ENCODE measurements at places on chromosomes 11 and 22.

DNA sequence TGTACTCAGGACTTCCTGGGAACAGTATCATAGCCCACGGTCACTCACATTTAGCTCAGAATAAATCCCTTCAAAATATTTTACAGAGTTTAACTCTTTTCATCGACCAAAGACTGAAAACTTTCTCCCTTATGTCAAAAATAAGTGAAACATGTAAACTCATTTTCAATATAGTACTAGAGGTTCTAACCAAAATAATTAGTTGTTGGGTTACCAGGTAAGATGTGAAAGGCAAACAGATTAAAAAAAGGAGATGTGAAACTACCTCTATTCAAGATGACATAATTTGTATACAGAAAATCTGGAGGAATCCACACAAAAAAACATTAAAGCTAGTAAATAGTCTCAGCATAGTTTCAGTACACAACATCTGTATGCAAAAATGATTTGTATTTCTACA lies 20.3 kb downstream of the XKR3 start:
- no peak for DNase-seq

GRCh38 chr22:28116219-28116673 lies 197.2 kb upstream of the PITPNB start:
- DNase-seq: peak; percentile 93

DNA sequence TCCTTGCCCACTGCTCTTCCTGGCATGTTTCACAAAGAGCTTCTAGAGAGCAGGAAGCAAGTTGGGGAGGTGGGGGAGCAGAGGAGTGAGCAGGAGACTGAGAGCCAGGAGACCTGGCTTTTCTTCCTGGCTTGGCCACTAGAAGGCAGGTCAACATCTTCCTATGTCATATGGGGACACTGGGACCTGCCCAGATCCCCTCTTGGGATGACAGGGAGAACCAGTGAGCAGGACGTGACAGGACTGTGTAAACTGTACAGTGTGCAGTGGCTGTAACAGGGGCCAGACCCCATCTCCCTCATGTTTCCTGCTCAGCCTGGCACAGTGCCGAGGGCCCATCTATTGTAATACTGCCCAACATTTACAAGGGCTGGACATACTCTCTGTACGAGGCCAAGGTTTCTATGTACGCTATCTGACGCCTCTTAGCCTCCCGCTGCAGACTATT lies 29.4 kb downstream of the GDPD5 start:
- no peak for DNase-seq

- peak; percentile 95 for DNase-seq
These were observed at the start of gene LDHA for GRCh38 chr11:18394275-18394927. Gene LDHA, plus strand, starts transcription at chr11:18394563. Its CDS starts 2,280 bp downstream, at chr11:18396843.

DNA sequence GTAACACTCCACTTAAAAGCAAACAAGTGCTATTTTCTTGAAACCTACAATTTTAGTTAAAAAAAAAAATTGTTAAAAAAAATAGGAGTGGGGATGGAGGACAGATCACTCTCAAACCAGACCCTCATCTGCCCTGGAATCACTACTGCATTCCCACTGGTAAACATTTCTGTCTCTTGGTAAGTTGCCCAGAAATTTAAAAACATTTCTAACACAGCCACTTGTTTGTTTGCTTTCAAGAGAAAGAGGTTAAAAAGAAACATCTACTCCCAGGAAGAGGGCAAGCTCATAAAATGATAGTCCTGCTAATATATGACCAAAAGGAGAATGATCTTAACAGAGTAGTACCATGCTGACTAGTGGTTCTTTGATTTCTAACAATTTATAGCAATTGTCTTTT lies 83.3 kb downstream of the SGSM3 start:
- DNase-seq: no peak

- DNase-seq: no peak
These were observed 37.1 kb upstream of the PARVG start for GRCh38 chr22:44143579-44143978.

DNA sequence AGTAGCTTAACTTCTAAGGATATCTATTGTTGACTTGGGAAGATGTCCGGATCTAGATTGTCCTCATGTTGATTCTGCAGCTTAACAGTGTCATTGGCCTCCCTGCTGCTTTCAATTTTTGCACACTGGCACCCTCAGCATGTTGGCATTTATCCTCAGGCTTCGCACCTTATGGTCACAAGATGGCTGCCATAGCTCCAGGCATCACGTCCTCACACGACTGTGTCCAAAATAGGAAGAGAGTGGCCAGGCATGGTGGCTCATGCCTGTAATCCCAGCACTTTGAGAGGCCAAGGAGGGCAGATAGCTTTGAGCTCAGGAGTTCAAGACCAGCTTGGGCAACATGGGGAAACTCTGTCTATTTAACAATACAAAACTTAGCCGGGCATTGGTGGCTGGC lies 58.3 kb upstream of the RASD2 start:
- no peak for DNase-seq

GRCh38 chr22:21055880-21056319 lies 10.2 kb downstream of the LRRC74B start:
- DNase-seq: no peak

- DNase-seq: no peak
These were observed 3.5 kb downstream of the NXPE1 start for GRCh38 chr11:114556135-114556534.

DNA sequence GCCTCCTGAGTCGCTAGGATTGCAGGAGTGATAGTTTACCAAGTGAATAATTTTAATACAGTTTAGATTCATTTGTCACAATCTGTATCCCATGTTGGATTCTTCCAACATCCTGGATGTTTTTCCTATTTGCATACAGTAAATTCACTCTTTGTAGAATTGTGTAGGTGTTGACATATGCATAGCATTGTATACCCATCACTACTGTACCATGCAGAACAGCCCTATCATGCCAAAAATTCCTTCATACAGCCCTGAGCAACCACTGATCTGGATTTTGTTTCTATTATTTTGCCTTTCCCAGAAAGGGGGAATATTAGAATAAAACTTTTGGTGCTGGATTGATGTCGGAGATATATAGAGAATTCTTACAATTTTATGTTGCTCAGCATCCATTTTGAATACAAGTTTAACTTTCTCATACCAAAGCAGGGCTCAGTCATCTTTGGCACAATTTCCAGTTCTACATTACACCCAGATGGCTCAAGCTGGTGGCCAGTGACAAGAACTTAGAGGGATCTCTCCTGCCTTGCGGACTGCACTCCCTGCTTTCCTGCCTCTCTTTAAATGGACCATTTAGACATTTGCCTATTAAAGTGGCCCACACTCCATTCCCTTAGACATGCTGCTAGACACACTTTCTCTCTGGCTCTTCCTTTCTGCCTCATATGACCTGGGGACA lies 45.4 kb upstream of the CFAP300 start:
- DNase-seq: peak; percentile 16

DNA sequence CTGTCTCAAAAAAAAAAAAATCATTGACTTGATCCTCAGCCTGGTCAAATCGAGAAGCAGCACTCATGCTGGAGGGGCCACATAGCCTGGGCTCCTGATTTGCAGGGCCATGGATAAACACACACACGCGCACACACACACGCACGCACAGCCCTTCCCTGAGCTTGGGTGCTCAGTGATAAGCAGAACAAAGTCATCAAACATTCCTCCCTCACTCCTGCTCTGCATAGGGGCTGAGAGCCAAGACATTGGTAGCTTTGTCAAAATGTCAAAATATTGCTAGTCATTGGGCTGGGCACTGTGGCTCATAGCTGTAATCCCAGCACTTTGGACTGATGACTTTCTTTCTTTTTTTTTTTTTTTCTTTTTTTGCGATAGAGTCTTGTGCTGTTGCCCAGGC lies 34.0 kb upstream of the A4GALT start:
- peak; percentile 58 for DNase-seq

GRCh38 chr11:10441091-10441490 lies 14.0 kb upstream of the AMPD3 start:
- peak; percentile 46 for DNase-seq

- DNase-seq: peak; percentile 45
These were observed 36.3 kb upstream of the POLA2 start for GRCh38 chr11:65225279-65226102.

DNA sequence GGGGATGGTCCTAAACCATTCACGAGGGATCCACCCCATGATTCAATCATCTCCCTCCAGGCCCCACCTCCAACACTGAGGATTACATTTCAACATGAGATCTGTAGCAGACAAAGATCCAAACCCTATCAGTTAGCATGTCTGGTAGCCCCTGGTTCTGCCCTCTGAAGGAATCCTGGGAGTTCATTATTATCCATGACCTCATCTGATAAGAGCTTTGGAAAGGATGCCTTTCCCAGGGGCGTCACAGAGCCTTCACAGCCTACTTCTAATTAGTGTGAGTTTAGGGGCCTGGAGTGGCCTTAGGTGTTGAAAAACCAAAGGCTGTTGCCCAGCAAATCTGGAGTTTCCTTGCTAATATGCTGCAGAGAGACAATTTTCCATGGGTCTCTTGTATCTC lies 8.6 kb upstream of the EIF3M start:
- peak; percentile 2 for DNase-seq

DNA sequence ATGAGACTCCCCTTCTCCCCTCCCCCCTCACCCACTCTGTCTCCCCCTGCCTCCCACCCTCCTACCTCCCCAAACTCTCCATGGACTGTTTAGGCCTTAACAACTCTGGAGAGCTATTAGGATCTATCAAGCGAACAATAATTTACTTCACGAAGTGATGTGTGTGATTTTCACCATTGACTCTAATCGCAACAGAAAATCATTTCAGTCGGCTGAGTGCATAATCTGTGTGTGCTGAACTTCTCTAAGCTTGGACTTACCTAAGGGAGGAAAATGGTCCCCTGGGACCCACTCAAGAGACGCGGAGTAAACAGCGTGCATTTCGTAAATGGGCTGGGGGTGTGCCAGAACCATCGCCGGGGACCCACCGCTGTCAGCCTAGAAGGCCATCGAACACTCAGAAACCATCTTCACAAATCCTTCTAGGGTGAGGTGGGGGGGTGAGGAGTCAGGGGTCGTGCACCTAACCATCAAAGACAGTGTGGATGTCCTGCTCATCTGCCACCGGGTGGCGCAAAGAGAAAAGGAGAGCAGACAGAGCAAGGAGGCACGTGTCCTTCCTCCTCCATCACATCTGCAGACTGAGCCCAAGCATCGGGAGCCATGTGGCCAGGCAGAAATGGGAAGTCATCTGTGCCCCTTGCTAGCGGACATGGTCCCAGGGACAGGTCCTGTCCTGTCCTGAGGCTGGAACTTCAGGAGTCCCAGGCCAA lies 62.1 kb upstream of the NUP50 start:
- DNase-seq: peak; percentile 72

DNA sequence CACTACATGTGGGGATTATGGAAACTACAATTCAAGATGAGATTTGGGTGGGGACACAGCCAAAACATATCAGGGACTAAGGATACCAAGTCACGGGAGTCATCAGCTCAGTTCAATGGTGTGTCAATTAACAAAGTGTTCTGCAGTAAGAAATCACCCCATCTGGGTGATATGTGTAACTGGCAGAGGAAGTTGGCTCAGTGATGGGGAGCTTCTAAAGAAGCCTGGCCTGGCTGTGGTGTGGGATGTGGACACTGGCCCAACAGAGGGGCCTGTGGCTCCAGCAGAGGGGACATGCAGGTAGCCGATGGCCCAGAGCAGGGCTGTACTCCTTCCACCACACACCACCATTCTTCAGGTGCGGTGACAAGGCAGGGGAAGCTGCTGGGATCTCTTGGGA lies 31.6 kb downstream of the RPS6KA4 start:
- DNase-seq: no peak

- DNase-seq: peak; percentile 38
These were observed 60.2 kb downstream of the SLN start for GRCh38 chr11:107651672-107652071.

GRCh38 chr11:72972496-72973128 lies 158.4 kb downstream of the ATG16L2 start:
- no peak for DNase-seq

DNA sequence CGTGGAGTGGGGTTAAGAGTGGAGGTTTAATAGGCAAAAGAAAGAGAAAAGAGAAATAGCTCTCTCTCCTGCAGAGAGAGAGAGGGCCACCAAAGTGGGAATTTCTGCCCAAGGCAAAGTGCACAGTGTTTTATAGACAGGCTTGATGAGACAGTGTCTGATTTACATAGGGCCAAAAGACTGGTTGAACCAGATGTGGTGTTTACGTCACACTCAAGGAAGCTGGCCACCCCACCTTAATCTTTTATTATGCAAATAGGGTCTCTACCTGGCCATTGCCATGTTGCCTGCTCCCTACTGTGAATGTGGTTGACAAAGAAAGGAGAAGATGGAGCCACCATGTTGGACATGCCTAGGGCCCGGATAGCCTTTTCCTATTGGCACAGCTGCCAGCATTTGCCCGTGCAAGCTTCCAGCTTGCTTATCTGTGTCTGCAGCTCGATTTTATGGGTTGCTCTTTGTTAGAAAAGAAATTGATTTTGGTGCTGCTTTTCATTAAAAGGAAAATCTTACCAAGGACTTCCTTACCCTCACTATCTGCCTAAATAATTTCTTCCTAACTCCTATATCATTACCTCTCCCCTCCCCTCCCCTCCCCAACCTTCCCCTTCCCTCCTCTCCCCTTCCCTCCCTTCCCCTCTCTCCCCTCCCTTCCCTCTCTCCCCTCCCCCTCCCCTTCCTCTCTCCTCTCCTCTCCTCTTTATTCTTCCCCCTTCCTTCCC lies 436.0 kb downstream of the NELL1 start:
- no peak for DNase-seq
